CD4-positive, alpha-beta memory T cell (primary cell): ENCODE measurements at places on chromosomes 3 and 15.

DNA sequence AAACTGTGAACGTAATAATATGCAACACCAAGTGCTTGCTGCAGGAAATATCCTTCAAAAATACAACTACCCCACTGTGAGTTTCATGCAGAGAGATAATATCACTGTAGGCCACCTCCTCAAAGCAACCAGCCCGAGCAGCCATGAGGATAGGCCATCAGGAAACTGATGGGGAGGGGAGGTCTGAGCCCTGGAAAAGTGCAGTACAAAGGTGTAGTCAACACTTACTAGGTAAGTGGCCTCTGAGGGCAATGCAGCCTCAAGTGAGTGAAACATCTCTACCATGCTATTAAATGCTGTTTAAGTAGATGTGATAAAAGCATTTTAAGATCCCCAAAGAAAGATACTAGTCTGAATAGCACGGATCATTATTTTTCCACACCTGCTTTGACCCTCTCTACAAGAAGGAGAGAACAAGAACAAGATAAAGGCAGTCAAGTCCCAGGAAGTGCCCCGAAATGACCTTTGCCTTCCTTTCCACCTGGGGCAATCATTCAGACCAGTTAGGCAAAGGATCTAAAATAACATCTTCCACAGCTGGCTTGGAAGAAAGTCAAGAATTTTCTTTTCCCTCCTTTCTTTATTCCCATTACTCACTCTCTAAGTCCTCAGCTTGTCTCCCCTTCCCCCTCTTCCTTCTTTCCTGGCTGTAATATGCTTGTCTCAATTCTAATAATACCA lies 62.8 kb downstream of the FMN1 start:
- no peak for DNase-seq

DNA sequence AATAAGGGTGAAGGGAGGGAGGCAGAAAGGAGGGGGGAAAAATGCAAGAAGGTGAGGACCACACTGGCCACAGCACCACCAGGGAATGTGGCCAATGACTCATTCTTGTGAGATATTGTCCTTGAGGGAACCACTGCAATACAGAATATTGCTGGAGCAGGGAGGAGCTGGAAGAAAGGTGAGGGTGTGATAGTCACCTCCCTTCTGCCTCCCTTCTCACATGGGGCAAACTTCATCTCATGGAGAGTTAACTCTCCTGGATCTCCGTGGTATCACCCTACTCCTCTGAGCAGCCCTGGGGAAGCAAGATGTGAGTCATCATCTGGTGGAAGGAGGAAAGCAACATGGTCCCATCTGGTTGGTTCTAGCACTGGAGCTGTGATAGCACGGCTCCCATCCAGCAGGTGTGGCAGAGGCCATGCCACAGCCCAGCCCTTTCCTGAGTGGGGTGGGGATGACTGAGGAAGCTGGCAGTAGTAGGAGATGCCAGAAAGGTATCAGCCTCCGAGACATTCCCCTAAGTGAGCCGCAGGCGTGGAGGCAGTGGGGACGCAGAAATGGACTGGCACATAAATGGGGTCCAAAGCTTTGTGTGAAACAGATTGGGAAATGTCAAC lies 115.9 kb upstream of the LPP start:
- no peak for DNase-seq

GRCh38 chr3:119376758-119377157 lies 82.6 kb downstream of the ARHGAP31 start:
- DNase-seq = no peak

DNA sequence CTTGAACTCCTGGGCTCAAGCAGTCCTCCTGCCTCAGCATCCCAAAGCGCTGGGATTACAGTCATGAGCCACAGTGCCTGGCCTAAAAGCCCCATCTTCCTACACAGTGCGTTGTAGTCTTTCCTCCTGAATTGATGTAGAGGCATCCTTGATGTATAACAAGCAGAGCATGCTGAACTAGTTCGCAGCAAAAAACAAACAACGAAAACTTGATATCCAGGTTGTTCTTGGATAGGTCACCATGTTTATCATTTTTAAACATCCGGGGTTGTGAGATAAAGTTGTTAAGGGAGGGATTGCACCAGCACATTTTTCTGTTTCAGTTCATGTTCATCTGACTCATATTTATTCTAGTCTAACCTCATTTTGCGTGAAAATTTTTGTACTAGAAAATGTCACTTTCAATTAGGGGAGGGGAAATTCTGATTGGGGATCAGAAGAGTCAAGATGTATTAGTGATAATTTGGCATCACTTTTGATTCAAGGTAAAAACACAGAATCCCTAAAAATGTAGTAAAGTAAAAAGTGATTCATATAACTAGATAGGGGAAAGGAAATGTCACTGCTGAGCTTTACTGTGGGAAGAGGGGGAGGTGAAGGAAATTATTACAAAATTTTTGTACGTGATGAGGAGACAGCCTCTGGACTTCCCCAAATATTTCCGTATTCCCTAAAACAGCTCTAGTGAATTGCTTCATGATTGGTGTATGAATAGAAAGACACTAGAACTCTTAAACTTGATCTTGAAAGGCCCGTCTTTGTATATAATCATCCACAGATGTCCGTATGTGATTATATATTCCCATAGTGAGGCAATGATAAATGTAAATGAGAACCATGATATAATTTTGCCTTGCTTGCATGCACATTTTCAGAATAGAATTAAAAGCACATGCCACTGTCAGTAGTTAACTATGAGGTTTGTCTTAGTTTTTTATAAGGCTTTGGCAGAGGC lies 22.9 kb downstream of the RAB8B start:
- DNase-seq = peak; percentile 38

GRCh38 chr15:94610069-94610468 lies 378.7 kb downstream of the MCTP2 start:
- DNase-seq = no peak

DNA sequence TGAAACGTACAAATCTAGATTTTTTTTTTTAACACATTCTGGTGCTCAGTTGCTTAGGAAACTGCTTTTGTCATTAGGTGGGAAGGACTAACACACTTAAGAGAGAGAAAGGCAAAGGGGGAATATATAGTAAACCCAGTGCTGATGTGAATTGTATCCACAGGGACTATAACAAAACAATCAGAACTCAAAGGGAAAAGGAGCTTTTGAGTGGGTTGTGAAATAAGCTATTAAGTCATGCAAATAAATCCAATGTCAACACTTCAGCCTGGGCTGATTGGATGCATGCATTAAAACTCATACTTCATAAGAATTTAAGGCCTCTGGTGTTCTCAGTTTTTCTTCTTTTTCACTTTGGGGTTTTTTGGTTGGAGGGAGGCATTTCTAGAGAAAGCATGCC lies 628.9 kb downstream of the FHIT start:
- no peak for DNase-seq

GRCh38 chr3:143207338-143207961 lies 87.9 kb downstream of the CHST2 start:
- DNase-seq = no peak

DNA sequence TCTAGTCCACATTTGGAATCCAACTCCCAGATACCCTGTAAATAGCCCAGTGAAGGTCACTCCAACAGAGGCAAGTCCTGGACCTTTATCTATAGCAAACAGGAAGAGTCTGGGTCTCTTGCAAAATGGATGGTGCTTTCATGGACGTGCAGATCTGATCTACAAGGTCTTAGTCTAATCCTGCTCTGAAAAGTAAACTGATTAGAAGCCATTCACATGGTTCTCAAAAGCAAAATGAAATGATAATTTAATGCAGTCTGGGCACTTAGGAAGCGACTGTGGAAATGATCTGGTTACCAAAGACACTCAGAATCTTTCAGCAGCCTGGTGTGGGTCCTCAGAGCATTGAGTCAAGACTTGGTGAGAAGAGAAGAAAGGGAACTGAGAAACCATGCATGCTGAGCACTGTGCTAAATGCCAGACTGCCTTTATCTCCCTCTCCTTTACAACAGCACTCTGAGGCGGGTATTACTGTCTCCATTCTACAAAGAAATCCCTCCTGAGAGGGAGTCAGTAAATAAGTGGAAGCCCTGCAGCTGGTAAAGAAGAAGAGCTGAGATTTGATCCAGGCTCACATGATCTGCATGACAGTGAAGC lies 29.0 kb downstream of the AQP9 start:
- DNase-seq = no peak

- DNase-seq = no peak
Measured at GRCh38 chr15:55633731-55634130, 45.6 kb upstream of the PYGO1 start.

GRCh38 chr3:57026944-57027343 lies 33.5 kb upstream of the SPATA12 start:
- DNase-seq = no peak

DNA sequence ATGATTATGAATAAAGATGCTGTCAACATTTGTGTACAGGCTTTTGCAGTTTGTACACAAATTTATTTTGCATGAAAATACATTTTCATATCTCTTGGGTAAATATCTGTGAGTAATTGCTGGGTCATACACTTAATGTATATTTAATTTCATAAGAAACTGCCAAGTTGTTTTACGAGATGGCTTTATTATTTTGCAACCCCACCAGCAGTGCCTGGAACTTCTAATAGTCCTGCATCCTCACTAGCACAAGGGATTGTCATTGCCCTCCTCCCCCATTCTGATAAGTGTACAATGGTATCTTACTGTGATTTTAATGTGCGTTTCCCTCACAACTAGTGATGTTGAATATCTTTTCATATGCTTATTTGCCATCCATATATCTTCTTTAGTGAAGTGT lies 45.2 kb downstream of the ASTE1 start:
- DNase-seq = no peak

DNA sequence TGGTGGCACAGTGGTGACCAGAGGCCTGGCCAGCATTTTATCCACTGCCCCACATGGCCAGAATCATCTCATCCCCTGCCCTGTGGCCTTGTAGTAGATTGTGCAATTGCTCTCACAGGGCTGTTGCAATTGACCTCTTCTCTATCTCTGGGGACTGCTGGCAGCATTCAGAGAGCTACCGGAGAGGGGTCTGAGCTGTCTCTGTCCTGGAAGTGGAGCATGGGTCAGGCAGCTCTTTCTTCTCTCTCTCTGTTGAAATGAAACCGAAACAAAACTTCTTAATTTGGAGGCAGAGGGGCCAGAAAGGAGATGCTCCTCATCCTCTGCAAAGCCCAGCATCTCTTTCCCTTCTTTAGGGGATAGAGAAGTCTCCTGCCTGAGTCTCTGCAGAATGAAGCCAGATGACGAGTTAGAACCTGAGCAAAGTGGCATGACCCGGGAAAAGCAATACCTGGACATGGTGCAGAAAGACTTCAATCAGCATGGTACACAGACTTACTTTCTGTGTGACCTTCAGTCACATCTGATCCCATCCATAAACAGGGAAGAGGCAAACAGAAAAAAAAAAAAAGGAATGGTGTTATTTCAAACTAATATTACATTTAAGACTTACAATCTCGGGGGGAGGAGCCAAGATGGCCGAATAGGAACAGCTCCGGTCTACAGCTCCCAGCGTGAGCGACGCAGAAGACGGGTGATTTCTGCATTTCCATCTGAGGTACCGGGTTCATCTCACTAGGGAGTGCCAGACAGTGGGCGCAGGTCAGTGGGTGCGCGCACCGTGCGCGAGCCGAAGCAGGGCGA lies 144.5 kb upstream of the BCL6 start:
- no peak for DNase-seq

GRCh38 chr3:51374456-51374855 lies 10.6 kb upstream of the MANF start:
- DNase-seq = no peak

DNA sequence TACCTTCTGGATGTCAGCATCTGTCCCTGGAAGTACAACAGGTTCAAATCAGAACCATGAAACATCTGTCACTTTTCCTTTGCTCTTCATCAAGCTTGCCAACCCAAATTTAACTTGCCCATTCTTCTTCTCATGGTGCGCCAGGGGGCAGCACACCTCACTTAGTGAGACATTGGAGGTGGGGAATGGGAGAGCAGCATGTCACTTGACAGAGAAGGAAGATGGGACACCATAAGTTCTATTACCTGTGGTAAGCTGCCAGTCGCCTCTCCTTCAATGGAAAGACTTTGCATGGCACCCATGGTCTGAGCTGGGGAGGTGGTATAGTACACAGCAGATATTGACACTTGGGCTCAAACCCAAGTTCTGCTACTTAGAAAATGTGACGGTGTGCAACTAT lies 2.9 kb downstream of the SCN5A start:
- no peak for DNase-seq

DNA sequence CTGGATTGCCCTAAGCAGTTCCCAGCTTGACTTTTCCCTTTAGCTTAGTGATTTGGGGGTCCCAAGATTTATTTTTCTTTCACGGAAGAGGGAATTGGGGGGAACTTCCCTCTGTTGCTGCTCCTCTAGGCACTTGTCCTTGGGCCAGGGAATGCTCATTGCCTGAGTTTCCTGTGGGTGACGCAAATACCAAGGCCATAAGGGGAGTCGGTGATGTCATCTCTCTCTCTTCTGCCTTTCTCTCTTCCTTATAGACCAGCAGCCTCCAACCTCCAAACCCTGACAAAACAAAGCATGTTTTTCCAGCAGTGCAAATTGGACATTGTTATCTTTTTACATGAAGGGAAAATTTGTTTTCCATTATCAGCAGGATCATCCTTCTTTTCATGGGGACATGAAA lies 120.2 kb downstream of the ITPR1 start:
- no peak for DNase-seq

- no peak for DNase-seq
Measured at GRCh38 chr3:190227064-190227463, 95.2 kb downstream of the CLDN1 start.

GRCh38 chr3:156548041-156548687 lies 6.8 kb downstream of the SSR3 start:
- no peak for DNase-seq

DNA sequence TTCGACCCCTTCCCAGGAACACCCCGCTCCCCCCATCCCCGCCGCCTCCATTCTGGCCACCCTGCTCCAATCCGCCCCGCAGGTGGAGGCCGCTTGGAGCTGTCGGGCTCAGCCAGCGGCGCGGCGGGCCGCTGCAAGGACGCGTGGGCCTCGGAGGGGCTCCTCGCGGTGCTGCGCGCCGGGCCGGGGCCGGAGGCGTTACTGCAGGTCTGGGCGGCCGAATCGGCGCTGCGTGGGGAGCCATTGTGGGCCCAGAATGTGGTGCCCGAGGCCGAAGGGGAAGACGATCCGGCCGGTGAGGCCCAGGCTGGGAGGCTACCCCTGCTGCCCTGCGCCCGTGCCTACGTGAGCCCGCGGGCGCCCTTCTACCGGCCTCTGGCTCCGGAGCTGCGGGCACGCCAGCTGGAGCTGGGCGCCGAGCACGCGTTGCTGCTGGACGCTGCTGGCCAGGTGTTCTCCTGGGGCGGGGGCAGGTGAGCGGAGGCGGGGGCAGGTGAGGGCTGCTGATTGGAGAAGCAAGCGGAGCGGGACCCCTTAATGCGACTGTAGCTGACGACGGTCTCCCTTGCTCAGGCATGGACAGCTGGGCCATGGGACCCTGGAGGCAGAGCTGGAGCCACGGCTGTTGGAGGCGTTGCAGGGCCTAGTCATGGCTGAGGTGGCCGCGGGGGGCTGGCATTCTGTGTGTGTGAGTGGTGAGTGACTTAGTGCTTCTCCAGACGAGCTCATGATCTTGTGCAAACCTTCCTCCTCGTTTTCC lies 2.5 kb downstream of the RCCD1 start:
- peak; percentile 48 for DNase-seq
